ENCODE measurements at places on chromosomes 3 and 15.
A peak's percentile ranks its signal among the peaks of the same experiment; 100 is the strongest.

DNA sequence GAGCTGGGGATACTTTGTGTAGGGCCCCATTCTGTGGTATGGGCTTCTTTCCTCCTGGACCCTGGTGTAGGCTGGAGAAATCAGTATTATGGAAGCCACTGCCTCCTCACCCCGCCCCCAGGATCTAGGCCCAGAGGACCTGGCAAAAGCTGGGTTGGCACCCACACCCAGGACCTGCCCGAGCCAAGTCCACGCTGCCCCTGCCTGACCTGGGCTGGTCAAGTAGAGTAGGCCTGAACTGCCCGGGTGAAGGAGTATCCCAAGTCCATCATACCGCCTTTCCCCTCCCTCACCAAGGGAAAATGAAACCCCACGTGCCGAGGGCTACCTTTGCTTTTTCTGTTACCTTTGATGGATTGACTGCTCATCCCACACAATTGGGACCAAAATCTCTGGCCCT is 37.7 kb upstream of the TRAK1 start:
- DNase-seq, result no peak

GRCh38 chr3:157204431-157204830 is 44.5 kb upstream of the CCNL1 start:
- no peak for DNase-seq

GRCh38 chr3:184816614-184817013 is 4.6 kb downstream of the VPS8 start:
- no peak for DNase-seq

DNA sequence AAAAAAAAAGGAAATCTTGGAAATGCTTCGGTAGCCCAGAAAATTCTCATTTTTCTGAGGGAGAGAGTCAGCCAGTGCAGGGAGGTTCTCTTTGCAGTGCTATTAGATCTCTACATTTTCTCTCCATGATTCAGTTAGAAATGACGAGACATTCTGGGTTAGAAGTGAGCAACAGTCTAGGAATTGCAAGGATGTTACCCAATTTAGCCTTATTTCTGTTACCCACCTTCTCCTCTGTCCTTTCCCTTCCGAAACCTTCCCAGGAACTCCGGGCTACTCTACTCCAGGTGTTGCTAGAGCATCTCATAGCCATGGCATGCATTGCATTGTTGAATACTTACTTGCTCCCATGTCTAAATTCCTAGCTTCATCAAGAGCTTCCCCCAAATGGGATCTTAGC is 106.8 kb downstream of the EDEM1 start:
- DNase-seq, result no peak

DNA sequence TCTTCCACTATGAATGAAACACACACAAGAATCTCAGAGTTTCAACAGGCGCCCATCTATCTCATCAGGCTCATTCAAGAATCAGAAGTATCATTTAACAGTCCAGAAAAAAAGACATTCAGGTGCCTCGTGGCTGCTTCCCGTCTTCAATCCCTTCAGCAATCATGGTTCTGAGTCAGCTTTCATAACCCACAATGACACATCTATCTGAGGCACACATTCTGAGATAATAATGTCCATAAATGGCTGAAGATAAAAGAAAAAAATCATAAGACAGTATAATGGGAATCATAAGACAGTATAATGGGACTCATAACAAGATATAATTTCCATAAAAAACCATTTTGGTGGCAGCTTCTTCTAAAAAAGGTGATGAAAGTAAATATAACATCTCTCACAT is 52.4 kb downstream of the TNIK start:
- no peak for DNase-seq

DNA sequence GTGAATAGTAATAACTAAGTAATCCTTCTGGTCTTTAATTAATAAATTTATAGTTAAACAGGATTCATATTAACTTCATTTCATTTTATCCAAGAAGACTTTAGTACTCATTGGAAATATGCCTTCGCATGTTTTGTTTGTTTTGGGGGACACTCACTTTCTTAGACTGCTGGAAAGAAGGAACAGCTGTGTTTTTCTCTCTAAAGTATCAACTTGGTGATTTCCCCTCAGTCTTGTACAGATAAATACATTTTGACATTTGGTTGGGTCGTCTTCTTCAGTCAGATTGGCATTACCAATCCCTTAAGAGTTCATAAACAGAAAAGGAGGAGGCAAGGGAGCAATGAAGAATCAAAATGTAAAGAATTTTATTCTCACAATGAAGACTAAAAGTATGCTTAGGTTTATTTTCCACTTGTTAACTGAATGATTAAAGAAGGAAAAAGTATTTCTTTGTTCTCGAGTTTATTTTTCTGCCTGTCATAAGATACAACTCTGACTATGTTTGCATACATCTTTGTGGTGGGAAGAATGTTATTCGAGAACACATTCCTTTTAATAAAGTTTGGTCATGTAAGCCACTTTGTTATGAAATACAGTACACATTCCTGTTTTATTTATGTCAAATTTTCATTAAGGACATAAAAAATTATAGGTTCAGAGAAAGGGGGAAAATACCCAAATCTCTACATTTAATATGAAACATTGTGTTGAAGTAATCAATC is 140.2 kb downstream of the GMNC start:
- DNase-seq, result no peak

DNA sequence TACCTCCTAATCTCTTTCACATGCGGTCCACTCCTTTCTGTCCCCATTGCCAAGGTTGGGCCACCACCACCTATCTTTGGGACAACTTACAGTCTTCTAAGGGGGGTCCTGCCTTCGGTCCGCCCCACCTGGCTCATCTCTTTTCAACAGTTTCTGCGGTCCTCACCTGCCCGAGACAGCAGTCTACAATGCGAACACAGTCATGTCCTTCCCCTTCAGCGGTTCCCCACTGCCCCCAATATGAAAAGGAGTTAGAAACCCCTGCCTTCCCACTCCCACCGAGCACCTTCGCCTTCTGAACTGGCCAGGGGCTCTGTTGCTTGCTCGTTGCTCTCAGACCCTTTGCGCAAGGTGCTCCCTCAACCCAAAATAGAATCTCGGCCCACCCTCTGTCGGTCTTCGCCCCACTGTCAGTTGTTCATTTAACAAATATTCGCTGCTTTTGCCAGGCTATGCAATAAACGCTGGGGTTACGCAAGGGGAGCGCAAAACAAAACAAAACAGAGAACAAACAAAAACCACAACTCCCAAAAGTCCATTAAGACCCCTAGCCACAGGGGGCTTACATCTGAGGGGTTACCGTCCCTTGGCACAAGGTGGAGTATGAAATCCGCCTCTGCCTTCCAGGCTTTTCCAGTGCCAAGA is 611 bp upstream of the FANCI start:
- DNase-seq, result no peak

- no peak for DNase-seq
These were observed 706.9 kb downstream of the TBL1XR1 start for GRCh38 chr3:176490357-176490756.

GRCh38 chr3:196740481-196741248 is 1.0 kb downstream of the PAK2 start:
- no peak for DNase-seq

DNA sequence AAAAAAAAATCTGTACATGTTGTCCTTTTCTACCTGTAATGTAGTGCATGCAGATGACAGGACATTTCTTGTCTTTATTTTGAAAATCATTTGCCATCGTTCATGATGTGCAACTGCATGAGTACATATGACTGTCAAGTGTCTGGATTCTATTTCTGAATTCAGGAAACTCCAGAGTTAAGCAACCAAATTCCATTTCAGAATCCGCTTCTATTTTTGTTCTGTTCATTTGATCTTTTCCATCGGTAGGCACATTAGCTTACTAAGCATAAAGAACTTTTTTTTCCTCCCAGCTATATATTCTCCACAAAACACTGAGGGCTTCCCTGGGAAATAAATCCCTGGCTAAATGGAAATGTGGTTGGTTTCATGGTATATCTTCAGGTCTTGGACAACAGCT is 365.6 kb downstream of the PTPRG start:
- DNase-seq, result no peak

DNA sequence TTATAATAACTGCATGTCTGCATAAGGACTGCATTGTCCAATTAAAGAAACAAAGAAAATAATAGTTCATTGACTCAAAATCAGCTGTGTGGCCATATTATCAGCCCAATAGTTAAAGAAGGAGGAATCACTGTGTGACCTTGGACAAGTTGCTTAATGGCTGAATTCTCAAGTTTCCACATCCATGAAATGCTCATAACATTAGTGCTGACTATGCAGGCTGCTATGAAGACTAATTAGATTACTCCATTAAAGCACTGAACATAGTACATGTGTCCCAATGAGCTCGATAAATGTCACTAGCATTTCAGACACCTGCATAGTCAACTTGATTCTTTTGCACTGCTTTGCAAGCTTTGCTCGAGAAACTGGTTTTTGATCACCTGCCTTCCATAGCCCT is 111.1 kb upstream of the WNT5A start:
- DNase-seq, result no peak

DNA sequence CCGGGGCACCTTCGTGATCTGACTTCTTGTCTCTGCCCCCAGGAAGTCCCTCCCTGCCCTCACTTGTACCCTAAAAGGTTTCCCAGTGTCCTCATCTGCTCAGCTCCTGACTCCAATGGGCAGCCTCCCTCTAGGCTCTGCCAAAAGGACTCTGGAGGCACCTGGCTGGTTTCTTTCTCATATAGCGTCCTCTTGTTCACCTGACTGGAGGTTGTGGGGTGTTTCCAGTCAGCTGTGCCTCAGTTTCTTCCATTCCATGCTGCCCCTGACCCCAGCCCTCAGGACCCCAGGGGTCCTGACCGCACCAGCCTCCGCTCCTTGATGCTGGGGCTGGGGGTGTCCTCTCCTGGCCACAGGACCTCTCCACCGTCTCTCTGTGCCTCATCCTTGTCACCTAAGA is 2.5 kb downstream of the PRR23E start:
- DNase-seq, result no peak

DNA sequence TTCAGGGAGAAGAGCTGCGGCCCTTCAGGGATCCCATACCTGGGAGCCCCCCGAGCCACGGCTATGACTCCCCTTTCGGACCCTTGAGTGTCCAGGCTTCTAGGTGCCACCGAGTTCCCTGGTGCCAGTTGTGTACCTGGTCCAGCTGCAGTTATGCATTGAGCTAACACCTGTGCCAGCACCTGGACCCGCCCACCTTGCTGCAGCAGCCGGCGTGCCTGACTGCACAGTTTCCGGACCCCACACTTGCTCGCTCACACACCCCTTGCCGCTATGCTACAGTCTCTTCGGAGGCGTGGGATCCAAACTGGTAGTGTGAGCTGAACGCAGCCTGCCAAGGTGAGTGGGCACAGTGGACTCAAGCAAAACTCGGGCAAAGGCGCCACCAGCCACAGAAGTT is 284.5 kb upstream of the ROBO1 start:
- DNase-seq, result no peak

- DNase-seq, result peak; percentile 22
These were observed 14.3 kb upstream of the MOBP start for GRCh38 chr3:39453134-39453533.

All from GM19239 (cell line).